ENCODE measurements at places on chromosomes 12 and 14.

- DNase-seq = no peak
Measured at GRCh38 chr12:122840580-122841513, 5.6 kb downstream of the HIP1R start.

DNA sequence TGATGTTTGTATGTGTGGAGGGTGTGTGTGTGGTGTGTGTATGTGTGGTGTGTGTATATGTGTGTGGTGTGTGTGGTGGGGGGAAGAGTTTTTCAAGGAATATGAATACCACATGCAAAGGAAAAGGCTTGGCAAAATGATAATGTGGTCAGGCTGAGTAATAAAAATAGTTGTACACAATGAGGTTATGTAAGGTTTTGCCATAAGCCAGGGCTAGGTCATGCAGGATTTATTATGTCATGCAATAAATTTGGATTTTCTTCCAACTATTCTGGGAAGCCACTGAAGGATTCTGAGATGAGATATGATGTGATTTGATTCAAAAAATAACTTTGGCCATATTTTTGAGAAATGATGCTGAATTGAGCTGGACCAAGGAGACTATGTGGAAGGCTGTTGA is 1191.6 kb upstream of the SEL1L start:
- DNase-seq = no peak

DNA sequence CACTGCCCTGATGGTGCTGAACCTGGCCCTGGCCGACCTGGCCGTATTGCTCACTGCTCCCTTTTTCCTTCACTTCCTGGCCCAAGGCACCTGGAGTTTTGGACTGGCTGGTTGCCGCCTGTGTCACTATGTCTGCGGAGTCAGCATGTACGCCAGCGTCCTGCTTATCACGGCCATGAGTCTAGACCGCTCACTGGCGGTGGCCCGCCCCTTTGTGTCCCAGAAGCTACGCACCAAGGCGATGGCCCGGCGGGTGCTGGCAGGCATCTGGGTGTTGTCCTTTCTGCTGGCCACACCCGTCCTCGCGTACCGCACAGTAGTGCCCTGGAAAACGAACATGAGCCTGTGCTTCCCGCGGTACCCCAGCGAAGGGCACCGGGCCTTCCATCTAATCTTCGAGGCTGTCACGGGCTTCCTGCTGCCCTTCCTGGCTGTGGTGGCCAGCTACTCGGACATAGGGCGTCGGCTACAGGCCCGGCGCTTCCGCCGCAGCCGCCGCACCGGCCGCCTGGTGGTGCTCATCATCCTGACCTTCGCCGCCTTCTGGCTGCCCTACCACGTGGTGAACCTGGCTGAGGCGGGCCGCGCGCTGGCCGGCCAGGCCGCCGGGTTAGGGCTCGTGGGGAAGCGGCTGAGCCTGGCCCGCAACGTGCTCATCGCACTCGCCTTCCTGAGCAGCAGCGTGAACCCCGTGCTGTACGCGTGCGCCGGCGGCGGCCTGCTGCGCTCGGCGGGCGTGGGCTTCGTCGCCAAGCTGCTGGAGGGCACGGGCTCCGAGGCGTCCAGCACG is 4.7 kb downstream of the LTB4R start:
- DNase-seq = no peak

DNA sequence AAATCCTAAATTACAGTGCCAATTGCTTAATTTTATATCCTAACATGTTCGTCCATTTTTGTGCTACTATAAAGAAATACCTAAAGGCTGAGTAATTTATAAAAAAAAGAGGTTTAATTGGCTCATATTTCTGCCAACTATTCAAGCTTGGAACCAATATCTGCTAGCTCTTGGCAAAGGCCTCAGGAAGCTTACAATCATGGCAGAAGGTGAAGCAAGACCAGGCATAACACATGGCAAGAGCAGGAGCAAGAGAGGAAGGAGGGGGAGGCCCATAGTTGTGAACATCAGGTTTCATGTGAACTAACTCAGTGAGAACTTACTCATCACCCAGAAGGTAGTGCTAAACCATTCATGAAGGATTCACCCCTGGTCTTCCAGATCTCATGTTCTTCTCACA is 494.3 kb downstream of the CCER1 start:
- no peak for DNase-seq

DNA sequence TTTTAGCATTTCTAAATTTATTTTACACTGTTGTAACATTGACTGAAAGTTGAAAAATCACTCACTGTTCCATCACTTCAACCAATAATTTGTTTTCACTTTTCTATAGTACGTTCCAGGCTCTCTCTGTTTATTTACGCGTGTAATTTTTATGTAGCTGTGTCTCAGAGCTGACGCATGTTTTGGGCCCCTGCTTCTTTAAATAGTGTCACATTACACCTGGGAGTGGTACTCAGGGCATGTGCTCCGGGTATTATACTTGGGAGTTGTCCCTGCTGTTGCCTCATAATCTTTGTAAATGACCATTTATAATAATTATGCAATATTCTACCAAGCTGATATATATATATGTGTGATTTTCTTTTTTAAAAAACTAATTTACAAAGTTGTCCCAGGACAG is 132.8 kb upstream of the CPM start:
- no peak for DNase-seq

DNA sequence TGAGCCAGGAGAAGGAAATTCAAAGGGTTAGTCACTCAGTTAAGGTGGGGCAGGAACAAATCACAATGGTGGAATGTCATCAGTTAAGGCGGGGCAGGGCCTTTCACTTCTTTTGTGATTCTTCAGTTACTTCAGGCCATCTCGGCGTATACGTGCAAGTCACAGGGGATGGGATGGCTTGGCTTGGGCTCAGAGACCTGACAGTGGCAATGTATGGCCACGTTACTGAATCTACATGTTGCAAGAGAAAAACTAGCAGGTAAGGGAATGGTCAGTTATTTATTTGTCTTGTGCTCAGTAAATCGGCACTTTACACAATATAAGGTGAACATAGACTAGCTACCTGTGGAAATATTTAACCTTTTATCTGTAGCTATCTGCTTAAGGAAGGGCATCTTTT is 11.9 kb downstream of the SLCO1B3 start:
- DNase-seq = no peak

- DNase-seq = peak; percentile 69
Measured at GRCh38 chr12:124993626-124994436, at the start of gene BRI3BP. Gene BRI3BP, plus strand, starts transcription at chr12:124993645. Its CDS starts 146 bp downstream, at chr12:124993791.

GRCh38 chr12:56897844-56898361 is 36.3 kb downstream of the SDR9C7 start:
- no peak for DNase-seq

All from ACHN (cell line).